ENCODE measurements at places on chromosomes 1 and 21.

GRCh38 chr1:59751004-59751395 is 63.7 kb upstream of the HOOK1 start:
- no peak for DNase-seq

- no peak for DNase-seq
Observed at GRCh38 chr1:158356616-158357015, 2.9 kb downstream of the CD1E start.

- no peak for DNase-seq
Observed at GRCh38 chr1:77672374-77672773, 10.1 kb downstream of the ZZZ3 start.

- no peak for DNase-seq
Observed at GRCh38 chr1:9861360-9861759, 37.6 kb upstream of the CLSTN1 start.

Data from amygdala (tissue), 56 donors.